ENCODE measurements at places on chromosomes 11 and 22. TPM values are rescaled to one million over a fixed set of nuclear protein-coding genes. Genes with fewer than 3 reads are reported as not detected.

IGLL1 gene
- not detected for total RNA-seq

C11orf24 gene
- 25.1 TPM for total RNA-seq

MFNG gene
- total RNA-seq, result 4.4 TPM

ARRB1 gene
- 31.9 TPM for total RNA-seq

SMTNL1 gene
- total RNA-seq, result not detected

TMEM86A gene
- total RNA-seq, result 6.5 TPM

SLC43A3 gene
- 39.8 TPM for total RNA-seq
